Dermis blood vessel endothelial cell (primary cell): ENCODE measurements at places on chromosomes 11 and 22. TPM values are rescaled to one million over a fixed set of nuclear protein-coding genes. Genes with fewer than 3 reads are reported as not detected.

Gene MUC2
- total RNA-seq = not detected in 2 replicates

Gene OR2AG1
- total RNA-seq = not detected in 2 replicates

Gene USP2
- total RNA-seq = 0.33 and 1.2 TPM in 2 replicates

Gene CRYBA4
- total RNA-seq = not detected in 2 replicates

Gene MAML2
- 6.3 and 8.7 TPM in 2 replicates for total RNA-seq

Gene E2F8
- total RNA-seq = 1.0 and 3.4 TPM in 2 replicates

Gene VPS37C
- 9.7 and 14.1 TPM in 2 replicates for total RNA-seq

Gene RAB36
- 0.34 and 0.70 TPM in 2 replicates for total RNA-seq

Gene DCHS1
- total RNA-seq = 61.8 and 81.7 TPM in 2 replicates

Gene ARHGAP20
- 1.0 and 1.5 TPM in 2 replicates for total RNA-seq

Gene POU2AF3
- total RNA-seq = not detected in 2 replicates

Gene TRPM5
- not detected in 2 replicates for total RNA-seq

Gene OR6T1
- not detected in 2 replicates for total RNA-seq

Gene ANO1
- total RNA-seq = under 0.01 TPM in 1 of 2 replicates, not detected in the other

Gene CCDC116
- total RNA-seq = 0.17 and 0.28 TPM in 2 replicates

Gene APOC3
- total RNA-seq = not detected in 2 replicates

Gene TRIM29
- total RNA-seq = not detected in 2 replicates

Gene ARHGAP8
- 0.09 TPM in 1 of 2 replicates, not detected in the other for total RNA-seq

Gene MUC5AC
- total RNA-seq = not detected in 2 replicates

Gene TMEM134
- 30.6 and 40.9 TPM in 2 replicates for total RNA-seq

Gene TREH
- total RNA-seq = not detected in 2 replicates

Gene MPZL2
- total RNA-seq = 73.5 and 98.5 TPM in 2 replicates

Gene HDAC10
- 35.2 and 39.5 TPM in 2 replicates for total RNA-seq

Gene DEUP1
- total RNA-seq = not detected in 2 replicates

Gene OR51B5
- not detected in 2 replicates for total RNA-seq

Gene SLC22A12
- not detected in 2 replicates for total RNA-seq

Gene JAML
- total RNA-seq = under 0.01 TPM in 1 of 2 replicates, not detected in the other

Gene MS4A12
- not detected in 2 replicates for total RNA-seq

Gene SAC3D1
- total RNA-seq = 12.4 and 16.0 TPM in 2 replicates

Gene CYTH4
- under 0.01 TPM in 1 of 2 replicates, not detected in the other for total RNA-seq

Gene CDC42EP2
- total RNA-seq = 11.4 and 12.3 TPM in 2 replicates

Gene RIBC2
- total RNA-seq = 0.34 and 1.3 TPM in 2 replicates

Gene CLDN5
- 1,341 and 2,150 TPM in 2 replicates for total RNA-seq

Gene APOBEC3G
- total RNA-seq = 6.0 and 10.0 TPM in 2 replicates

Gene BIRC3
- 3.6 and 8.7 TPM in 2 replicates for total RNA-seq

Gene CCDC86
- total RNA-seq = 14.0 and 31.2 TPM in 2 replicates

Gene DGCR6
- 0.33 and 3.9 TPM in 2 replicates for total RNA-seq

Gene LARGE2
- not detected in 2 replicates for total RNA-seq
